ENCODE measurements at places on chromosomes 13 and 19. TPM values are rescaled to one million over a fixed set of nuclear protein-coding genes. Genes with fewer than 3 reads are reported as not detected.

DNA sequence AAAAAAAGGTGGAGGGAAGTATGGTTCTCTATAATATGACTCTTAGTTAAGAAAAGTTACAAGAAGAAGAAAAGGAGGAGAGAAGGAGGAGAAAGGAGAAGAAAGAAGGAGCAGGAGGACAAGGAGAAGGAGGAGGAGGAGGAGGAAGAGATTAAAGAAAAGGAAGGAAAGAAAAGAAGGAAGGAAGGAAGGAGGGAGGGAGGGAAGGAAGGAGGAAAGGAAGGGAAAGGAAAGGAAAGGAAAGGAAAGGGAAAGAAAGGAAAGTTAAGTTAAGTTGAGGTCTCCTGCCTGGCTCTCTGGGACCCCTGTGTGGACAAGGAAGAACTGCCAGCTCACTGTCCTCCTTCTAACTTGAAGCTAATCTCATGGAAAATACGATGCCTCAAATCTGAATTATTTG is 429.5 kb downstream of the TSHZ3 start:
- no peak for DNase-seq

The ZNF699 gene
- total RNA-seq = 2.1 TPM

DNA sequence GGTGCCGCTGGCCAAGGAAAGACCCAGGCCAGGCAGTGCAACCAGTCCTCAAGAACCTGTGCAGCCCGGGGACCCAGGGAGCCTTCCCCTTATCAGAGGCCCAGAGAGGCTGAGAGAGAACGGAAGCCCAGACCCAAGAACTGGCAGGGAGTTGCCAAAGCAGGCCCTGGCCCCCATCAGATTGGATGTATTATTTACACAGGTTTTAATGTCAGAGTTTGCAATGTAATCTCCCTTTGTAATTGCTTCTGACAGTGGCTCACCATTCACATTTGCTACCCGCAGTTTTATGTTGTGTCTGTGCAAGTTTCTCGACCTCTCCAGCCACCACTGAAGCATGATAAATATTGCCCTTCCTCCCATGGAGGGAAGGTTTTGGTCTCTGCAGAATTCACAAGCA is 660.9 kb downstream of the LIG4 start:
- no peak for DNase-seq

The CYP4F8 gene
- total RNA-seq = not detected

GRCh38 chr13:100824366-100824765 is 149.8 kb upstream of the TMTC4 start:
- no peak for DNase-seq
